NCI-H446 treated with DMSO at 0.1 percent for 48 hours (cell line): ENCODE measurements at places on chromosomes 2 and 18.

GRCh38 chr18:805755-806110 is 6.3 kb downstream of the YES1 start:
- no peak for DNase-seq

- no peak for DNase-seq
These were observed 37.0 kb downstream of the GBX2 start for GRCh38 chr2:236131073-236131692.

DNA sequence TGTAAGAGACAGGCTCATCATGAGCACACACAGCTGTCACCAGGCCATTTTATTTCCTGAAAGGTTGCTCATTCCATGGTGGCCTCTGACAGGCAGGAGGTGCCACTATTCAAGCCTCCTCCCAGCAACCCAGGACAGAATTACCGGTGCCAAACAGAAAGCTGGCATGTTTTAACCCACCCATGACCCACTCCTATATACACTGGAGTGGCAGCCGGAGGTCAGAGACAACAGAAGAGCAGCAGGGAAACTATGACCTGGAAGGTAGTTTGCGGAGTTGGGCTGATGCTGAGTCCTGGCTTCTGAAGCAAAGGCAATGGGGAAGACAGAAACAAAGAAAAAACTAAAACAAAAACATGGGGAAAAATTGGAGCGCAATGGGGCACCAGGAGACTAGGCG is 2.3 kb downstream of the RFTN2 start:
- no peak for DNase-seq

DNA sequence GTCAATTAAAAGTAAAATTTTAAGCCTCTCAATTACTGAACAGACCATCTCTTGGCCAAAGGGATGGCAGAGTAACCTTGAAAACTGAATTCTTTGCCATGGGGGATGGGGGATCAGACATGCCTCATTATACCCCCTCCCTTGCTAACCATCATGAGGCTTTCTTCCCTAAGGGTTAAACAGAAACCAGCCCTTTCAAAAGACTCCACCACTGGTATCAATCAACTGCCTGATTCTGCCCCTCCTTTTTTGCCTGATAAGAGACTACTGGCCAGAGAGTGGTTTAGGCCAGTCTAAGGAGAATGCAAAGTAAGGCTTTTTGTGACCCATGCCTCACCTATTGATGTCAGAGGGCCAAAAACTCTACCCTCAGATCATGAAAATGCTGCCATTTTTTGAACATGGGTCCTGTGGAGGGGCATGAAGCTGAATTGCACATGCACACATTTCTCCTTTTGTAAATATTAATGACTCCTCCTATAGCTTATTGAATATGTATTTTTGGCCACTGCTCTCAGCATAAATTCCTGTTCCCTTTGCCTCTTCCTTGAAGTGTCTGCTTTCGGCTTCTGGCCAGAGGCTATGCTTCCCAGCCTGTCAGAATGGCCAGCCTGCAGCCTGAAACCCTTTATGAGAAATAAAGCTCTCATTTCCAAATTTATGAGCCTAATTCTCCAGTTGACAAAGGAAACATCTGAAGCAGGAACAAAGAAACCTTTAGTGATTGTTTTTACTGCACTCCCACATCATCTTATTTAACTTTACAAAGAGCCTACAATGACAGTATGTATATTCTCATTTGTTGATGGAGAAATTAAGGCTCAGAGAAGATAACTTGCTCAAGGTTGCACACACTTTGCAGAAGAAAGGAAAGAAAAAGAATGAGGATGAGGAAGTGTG is 270.7 kb upstream of the CELF4 start:
- DNase-seq, result no peak

DNA sequence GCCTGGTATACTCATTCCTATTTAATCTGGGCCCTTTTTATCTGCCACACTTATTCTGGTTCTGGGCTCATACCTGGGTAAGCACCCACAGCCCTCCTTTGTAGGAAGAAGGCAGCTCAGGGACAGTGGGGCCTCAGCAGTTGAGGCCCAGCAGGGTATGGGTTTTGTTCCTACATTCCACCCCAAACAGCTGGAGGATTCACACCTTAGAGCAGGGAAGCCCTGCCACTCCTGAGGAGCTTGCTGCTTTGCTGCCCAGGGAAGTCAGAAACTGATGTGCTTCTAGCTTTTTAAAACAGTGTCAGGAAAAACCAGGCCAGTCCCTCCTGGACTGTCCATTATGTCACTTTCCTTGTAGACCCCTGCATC is 1.2 kb upstream of the LBX2 start:
- DNase-seq, result no peak

DNA sequence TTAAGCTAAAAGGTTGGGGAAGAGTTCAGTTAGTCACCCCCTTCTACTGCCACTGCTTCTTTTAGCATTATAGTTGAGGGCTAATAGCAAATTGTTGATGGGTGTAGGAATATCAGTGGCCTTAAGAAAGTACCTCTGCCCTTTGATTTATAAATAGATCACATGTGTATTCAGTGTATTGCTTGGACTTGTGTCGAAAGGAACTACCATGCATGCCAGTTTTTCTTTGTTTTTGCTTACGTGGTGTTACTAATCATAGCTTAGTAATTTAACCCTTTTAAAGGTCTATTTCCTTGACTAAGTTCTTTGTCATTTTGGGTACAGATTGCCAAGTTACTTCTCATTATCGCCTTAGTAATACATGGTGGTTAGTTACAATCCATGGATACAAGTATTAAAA is 85.6 kb downstream of the MIB1 start:
- DNase-seq, result no peak

- no peak for DNase-seq
These were observed 627.4 kb downstream of the FBXO15 start for GRCh38 chr18:73520229-73520628.

- no peak for DNase-seq
These were observed 1311.7 kb upstream of the CDH2 start for GRCh38 chr18:29488617-29489016.

DNA sequence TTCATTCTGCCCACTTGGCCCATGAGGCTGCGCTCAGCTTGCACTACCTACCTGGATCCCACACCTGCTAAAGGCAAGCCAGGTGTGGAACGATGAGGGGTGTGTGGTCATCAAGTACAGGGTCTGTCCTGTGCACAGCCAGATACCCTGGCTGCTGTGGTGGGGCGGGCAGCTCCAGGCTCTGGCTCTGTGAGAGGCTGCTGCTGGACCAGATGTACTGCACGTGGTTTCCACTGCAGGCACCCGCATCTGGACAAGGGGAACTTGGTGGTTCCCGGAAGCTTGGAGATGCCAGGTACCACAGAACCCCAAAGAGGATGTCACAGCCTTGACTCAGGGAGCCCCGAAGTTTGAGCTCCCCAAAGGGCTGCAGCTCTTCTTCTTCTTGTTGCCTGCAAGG is 68.1 kb upstream of the ZNF804A start:
- no peak for DNase-seq

DNA sequence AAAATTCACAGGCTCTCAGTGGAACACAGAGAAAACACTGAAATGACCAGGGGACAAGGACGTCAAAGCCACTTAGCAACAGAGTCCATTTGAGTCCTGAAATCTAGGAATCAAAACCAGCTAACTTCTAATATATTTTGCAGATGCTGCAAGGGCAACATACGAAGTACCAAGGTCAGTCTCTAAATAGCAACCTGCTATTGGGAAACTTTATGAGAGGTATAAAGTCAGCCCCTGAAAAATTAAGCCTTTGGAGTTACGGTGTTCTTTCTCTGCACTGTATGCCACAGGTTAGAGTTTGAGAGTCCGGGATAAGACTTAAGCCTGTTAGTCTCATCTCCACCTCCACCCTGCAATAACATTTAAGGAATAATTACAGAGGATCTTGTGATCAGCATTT is 13.3 kb downstream of the NPC1 start:
- no peak for DNase-seq

DNA sequence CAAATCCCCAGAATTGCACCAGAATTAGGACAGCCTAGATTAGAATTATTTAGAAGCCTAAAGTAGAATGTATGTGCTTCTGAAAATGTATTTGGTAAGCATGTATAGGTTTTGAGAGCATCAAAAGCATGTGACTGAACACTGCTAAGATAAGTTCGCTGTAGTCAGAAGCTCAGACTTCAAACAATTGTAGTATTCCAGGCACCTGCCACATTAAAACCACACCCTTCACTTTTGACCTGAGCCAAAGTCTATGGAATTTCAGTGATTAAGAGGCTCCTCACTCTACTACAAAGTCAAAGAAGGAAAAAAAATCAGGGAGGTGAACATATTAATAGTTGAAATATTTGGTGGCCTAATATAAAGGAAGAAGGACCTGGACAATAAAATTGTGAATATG is 8.2 kb downstream of the KCNJ3 start:
- DNase-seq, result no peak

DNA sequence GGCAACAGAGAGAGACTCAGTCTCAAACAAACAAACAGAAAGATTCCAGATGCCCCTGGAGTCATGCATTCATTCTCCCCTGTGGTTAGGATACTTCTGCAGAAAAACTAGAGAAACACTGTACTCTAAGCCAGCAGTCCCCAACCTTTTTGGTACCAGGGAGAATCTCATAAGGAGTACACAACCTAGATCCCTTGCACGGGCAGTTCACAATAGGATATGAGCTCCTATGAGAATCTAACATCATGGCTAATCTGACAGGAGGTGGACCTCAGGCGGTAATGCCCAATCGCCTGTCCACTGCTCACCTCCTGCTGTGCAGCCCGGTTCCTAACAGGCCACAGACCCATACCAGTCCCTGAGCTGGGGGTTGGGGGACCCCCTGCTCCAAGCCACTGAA is 18.3 kb downstream of the PSME4 start:
- DNase-seq, result no peak

DNA sequence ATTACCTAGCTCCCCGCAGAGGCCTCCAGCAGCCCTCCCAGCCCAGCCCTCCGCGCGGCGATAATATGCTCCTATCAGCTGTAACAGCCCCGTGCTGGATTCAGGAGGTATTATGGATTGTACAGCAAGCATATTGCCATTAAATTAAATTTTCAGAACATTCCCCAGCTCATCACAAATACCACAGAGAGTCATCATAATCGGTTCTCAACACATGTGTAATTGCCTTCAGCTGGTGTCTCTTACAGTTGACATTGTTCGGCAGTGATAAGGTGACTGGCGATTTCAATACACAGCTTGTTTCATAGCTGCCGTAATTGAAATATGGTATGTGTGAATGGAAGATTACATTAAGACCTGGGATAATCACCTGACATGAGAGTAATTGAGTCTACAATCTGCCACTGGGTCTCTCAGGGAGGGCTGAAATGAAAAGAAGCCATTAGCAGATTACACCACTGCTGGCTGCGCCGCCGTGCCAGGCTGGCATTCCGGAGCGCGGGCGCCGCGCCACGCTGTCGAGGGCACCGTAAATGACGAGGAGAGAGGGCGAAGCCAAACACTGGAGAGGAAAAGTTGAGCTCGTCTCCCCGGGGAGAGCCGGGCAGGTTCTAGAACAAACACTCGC is 549.4 kb upstream of the SALL3 start:
- no peak for DNase-seq

- DNase-seq, result no peak
These were observed 65.7 kb upstream of the TMEM247 start for GRCh38 chr2:46413631-46414030.

DNA sequence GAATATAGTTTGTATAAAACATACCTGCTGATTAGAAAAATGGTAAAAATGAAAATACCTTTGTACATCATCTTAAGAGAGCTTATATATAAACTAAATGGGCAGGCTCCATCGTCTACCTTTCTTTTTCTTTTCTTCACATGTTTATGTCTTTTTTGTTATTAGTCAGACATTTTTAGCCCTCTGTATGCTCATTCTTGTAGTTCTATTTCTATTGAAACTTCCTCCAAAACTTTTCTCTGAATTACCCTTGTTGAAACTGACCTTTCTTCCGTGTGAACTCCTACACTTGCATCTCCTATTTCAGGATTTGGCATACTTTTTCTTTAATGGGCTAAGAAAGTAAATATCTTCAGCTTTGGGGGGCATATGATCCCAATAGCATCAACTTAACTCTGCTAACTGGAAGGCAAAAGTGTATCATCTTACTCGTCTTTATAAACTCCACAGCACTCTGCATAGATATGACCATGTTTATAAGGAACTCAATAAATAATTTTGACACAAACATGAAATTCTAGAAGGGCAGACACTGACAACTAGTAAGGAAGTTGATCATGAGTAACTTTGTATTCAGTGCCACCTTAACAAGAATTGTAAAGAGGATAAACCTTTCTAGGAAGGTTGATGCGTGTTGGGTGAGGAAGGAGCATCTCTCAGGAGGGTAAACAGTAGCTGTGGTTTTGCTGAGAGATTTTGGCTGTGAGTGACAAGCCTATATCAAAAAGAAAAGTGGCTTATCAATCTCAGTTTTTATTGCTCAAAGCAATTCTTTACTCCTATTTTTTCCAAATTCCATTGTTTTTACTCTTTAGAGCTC is 127.6 kb downstream of the PIK3C3 start:
- no peak for DNase-seq

DNA sequence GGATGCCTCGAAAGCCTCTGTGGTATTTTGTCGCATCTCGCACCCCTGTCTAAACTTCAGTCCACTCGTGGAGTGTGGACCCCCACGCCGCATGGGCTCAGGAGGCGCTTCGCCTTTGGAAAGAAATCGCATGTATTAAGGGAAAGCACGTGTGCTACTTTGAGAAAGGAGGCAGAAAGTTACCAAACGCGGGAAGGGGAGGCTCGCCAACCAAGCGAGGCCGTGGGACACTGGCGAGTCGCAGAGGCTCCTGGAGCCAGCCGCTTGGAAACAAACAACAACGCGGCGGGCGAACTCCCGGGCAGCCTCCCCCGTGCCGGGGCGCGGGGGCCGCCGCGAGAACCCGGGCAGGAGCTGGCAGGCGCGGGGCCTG is 455 bp upstream of the AGAP1 start:
- DNase-seq, result no peak

- DNase-seq, result no peak
These were observed 524.4 kb downstream of the IRS1 start for GRCh38 chr2:226275215-226275614.

DNA sequence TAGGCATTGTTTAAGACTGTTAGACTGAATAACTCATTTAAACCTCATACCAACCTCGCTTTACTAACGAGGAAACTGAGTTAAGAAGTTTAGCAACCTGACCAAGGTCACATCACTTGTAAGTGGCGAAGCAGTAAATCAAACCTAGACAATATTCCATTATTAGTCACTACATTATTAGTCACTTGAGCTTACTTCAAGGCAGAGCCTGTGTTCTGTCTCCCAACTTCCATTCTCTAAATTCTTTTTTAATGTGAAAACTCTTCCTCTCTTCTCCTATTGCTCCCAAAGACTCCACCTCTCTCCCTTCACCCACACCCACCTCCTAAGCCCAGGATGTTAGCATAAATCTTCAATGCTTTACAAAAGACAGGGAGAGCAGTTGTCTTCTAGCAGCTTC is 156.5 kb downstream of the ARL6IP6 start:
- no peak for DNase-seq

GRCh38 chr2:226466589-226466988 is 333.0 kb downstream of the IRS1 start:
- DNase-seq, result no peak
